ENCODE measurements at places on chromosomes 11 and 22. TPM values are rescaled to one million over a fixed set of nuclear protein-coding genes. Genes with fewer than 3 reads are reported as not detected.

GRCh38 chr22:31239771-31240370, 27.8 kb downstream of the LIMK2 start:
- no peak for DNase-seq

DNA sequence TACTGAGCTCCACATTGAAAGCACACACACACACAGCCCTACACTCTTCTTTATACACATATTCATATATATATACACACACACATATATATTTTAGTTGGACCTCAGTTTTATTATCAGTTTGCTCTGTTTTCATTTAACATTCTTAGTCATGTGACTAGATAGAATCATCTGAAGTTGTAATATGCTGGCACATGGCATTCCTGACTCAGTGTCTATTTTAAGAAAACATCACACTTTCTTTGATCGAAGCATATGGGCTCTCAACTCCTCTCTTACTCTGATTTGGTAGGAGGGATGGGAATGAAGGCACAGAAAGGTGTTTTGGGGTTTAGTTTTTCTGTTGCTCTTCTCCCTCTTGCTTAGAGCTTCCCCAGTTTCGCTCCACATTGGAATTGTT, 24.8 kb downstream of the AMOTL1 start:
- no peak for DNase-seq

DNA sequence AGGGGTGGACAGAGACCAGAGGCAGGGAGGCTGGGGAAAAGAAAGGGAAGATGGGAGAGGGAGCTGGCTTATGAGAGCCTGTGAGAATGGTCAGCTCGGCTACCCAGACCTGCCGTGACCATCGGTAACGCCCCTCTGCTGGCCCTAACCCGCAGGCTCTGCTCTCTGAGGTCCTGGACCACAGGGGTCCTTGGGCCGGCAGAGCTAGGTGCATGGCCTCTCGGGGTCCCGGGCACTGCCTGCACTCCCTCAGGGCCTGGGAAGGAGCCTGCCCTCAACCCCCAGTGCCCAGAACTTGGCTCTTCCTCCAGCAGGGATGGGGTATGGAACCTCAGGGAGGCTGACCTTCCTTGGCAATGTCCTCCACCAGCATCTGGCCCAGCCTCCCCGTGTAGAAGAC, 13.2 kb downstream of the GGT5 start:
- no peak for DNase-seq

DNA sequence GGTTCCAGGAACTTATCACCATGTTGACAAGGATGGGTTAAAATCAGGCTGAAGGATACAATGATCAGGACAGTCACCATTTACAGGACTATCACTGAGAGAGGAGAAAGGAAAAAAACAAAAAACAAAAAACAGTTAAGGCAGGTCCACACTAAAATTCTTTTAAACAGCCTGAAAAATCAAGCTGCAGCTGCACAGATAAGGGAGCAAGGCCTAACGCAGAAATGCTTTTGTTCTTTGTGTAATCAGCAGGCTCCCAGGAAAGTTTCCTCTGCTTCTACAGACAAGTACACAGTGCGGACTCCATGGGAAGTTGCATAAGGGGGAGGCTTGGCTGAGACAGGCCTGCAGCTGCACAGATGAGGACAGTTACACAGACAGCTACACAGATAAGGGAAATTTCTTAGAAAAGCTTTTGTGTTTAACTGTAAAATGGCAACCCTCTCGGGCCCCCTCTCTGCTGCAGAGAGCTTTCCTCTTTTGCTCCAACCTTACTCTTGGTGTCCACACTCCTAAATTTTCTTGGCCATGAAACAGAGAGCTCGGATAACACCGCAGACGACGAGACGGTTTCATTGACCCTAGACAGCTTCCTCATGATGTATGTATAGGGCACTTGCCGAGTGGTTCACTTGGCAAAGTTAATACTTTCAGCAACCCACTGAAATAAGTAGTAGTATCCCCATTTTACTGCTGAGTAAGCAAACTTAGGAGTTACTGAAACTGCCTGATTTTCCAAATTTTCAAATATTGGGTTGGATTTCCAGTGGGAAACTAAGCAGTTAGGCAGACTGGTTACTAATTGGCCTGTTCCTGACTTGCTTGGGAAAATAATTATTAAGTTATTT, 45.5 kb downstream of the PIWIL3 start:
- no peak for DNase-seq

- no peak for DNase-seq
These were observed 92.6 kb downstream of the KIAA1671 start for GRCh38 chr22:25045159-25045558.

GRCh38 chr22:37751449-37752188, 54.8 kb downstream of the TRIOBP start:
- DNase-seq: no peak

- DNase-seq: no peak
These were observed 204.1 kb upstream of the SEZ6L start for GRCh38 chr22:25964961-25965730.

- DNase-seq: no peak
These were observed 56.7 kb downstream of the RAB30 start for GRCh38 chr11:83014951-83015350.

DNA sequence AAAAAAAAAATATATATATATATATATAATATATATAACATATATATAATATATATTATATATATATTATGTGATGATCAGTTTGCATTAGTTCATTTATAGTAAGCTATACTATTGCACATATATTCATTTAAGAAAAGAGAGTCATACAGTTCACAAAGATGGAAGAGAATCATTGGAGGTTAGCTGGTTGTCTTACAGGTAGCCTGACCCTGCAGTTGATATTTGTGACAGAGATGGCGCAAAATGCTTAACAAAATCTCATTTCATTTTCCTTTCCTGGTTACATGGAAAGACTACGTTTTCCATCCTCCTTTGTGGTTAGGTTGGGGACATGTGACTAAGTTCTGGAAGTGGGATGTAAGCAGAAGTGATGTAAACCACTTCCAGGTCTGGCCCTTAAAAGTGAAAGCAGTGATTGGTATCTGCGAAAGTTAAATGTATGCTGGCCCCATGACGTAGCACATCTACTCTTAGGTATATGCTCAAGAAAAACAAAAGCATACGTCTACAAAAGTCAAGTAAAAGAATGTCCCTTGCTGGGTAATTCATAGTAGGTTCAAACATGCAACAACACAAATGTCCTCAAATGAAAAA, 7.2 kb upstream of the TMEM135 start:
- DNase-seq: peak; percentile 81

DNA sequence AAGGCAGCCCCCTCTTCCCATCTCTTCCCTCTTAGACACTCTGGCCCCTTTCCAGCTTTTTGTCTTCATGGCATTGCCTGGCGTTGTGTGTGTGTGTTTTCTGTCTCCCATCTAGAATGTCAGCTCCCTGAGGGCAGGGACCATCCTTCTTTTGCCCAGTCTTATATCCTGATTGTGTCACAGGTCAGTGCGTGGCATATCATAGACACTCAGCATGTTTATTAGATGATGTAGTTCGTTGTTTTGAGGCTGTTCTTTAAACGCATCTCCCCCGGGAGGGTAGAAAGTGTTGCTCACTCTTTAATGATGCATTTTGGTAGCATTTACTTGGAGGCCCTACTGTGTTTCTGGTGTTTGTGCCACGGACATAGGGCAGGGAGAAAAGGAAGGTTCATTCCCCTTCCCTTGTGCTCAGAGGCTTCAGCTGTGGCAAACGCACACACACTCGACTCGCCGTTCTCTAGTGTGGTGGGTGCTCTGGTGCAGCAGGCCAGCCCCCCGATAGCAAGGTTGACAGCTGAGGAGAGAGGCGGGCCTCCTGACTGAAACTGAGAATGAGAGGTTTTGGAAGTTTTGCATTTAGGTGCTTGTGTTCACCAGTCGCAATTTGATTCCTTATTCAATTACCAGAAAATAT, 60.2 kb downstream of the TNRC6B start:
- no peak for DNase-seq

PRR33 gene
- not detected for total RNA-seq

RAG2 gene
- not detected for total RNA-seq

VPREB1 gene
- total RNA-seq: not detected

Data from HT1080 (cell line).